ENCODE measurements at places on chromosomes 13 and 19.
A peak's percentile ranks its signal among the peaks of the same experiment; 100 is the strongest.

DNA sequence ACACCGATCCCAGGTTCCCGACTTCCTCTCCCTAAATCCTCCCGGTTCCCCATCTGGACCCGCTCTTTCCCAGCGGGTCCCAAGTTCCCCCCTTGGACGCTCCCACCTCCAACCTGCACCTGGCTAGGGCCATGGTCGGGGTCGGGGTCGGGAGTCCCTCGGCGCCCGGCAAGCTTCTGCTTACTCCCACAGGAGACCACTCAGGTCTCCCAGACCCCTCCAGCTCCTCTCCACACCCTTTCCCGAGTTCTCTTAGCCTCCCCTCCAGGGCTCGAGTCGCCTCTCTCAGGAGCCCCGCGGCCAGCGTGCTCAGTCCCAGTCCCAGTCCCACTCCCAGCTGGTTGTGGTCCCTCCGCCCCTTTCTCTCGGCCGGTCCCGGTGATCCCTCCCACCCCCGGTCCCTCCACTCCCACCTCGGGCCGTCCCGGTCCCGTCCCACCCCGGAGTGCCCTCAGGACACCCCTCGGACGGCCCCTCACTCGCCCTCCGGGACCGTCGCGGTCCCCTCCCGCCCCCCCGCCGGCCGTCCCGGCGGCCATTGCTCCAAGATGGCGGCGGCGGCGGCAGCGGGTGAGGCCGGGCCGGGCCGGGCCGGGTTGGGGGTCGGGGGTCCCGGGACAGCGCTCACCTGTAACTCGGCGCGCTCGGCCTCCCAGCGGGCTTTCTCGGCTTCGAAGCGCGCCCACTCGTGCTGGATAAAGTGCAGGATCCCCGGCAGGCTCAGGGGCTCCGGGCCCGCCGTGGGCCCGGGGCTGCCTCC, at the start of gene FKRP:
FKRP (plus strand) TSS at position 537 of the 760 bp plus-strand sequence. CDS start 9,394 bp downstream, outside the sequence.
- DNase-seq = peak; percentile 50

- DNase-seq = no peak
These were observed 17.6 kb upstream of the POSTN start for GRCh38 chr13:37616131-37616530.

DNA sequence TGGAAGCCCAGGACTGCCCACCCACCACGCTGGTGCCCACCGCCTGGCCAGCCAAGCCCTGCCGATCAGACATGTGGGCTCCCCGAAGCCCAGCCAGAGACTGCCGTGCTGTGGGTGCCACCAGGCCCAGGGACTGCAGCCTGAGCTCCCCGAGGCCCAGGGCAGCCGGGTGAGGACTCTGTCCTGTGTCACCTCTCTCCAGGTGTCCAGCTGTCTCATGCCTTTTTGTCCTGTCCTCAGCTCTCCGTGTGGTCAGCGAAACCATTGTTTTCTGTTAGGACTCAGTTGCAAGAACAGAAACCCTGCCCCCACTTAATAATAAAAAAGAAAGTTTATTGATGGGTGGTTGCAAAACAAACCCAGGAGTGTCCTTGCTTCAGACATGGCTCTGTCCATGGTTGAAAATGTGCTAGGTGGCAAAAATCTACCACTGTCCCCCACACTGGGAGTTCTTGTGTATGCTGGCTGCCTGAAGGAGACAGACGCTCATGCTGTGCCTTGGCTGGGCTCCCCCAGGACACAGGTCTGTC, 9.9 kb downstream of the PLEKHF1 start:
- no peak for DNase-seq

DNA sequence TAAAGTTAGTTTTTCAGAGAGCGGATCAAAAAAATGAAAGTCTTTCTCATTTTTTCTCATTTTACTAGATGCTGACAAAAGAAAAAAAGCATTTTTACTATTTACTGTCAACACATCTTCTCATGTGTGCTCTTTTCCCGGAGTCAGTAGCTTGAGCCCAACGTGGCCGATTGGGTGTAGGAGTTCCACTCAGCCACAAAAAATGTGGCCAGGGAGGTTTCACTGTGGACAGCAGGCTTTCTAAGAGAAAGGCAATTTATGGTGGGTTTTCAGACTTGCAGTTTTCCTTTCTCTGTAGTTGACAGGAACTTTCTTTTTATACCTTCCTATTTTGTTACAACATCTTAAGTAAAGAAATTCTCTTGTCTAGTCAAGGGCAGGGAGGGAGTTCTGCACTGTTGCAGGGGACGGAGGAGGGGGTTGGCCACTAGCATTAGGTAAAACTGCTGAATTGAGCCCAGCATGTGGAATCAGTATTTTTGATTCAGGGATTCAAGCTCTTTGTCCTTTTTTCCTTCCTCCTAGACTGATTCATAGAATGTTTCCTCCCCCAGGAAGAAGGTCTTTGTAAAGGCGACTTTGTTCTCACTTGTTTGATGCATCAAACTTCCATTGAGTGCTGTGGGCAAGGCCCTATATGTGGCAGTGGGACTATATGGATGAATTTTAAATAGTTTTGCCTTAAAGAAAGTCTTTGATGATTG, 123.1 kb downstream of the B3GLCT start:
- no peak for DNase-seq

DNA sequence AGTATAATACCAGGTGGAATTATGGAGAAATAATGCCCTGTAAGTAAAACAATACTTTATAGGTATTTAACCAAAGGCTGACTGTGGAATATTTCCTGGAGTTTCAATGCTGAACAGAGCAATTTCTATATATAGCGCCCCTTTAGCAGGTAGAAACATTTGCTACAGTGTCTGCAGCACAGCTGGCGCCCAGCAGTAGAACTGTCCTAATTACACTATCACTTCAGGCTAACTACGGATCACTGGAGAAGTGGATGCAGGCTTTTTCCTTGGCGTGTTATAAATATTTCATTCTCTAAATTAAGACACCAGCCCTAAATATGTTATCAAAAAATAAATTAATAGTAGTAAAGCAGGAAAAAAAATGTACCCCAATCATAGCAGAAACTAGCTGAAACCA, 3.1 kb downstream of the SHISA2 start:
- no peak for DNase-seq

DNA sequence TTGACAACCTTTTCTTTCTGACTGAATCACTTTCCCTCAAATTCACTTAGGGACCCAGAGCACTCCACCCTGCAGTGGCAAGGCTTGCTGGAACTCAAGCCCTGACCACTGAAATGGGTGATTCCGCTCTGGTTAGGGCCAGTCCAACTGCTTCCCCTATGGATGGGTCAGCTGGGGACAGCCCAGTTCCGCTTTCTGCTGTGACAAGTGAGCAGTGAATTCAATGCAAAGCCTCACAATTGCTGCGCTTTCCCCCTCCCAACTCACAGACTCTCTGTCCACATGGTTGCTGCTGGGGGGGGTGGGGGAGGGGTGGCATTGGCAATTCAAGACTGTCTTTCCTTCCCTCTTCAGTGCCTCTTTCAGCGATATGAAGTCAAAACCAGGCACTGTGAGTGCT, 18.7 kb downstream of the CD70 start:
- no peak for DNase-seq

DNA sequence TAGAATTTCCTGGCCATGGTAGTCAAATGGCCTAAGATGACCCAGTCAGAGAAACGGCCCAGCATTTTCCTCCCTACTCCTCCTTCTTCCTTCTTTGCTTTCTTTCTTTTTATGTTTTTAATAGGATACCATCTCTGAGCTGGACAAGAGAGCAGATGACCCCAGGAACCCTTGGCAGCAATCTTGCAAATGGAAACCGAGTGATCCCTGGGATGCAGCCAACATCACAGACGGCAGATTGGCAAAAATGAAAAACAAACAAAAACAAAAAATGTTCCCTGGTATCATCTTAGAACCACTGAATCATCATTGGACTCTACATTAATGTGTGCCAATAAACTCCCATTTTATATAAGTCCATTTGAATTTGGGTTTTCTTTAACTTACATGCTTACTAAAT, 424.4 kb downstream of the FGF14 start:
- DNase-seq = no peak

GRCh38 chr13:30584051-30584731, 33.5 kb upstream of the USPL1 start:
- no peak for DNase-seq

- no peak for DNase-seq
These were observed 10.9 kb downstream of the ZNF549 start for GRCh38 chr19:57537953-57538547.

GRCh38 chr19:40726279-40726678, 9.4 kb downstream of the ITPKC start:
- DNase-seq = no peak

- no peak for DNase-seq
These were observed 2.7 kb upstream of the RSPH6A start for GRCh38 chr19:45817725-45818301.

DNA sequence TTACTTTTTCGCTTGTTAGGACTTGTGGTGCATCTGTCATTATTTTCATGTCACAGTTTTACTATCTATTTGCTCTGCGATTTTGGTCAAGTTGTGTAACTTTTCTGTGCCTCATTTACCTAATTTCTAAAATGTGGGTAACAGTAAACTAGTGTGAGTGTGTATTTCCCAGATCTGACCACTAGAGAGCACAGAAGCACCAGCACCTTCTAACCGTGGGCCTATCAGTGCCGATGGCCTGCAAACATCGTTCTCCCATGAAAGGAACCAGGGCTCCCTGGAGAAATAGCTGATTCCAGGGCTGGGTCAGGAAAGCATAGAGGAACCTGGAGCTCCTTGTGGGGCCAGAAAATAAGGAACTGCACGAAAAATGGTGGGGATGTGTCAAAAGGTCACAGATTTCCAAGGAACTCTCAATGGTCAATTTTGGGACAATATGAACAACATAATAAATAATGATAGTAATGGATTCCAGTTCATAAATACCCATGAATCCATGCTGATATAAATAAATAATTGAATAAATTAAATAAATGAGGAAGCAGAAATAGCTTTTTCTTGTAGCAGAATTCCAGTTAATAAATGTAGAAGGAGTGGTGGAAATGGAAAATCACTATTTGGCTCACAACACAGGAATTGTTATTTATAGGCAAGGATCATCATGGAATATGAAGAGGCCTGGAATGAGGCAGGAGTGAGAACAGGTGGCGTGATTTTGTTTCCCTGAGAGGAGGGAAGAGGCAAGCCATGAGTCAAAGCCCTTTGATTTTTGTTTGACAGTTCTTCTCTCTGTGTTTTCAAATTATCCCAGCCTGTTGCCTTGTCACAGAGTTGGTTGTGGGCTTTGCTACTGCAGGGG, 31.1 kb downstream of the CEACAM8 start:
- DNase-seq = no peak

DNA sequence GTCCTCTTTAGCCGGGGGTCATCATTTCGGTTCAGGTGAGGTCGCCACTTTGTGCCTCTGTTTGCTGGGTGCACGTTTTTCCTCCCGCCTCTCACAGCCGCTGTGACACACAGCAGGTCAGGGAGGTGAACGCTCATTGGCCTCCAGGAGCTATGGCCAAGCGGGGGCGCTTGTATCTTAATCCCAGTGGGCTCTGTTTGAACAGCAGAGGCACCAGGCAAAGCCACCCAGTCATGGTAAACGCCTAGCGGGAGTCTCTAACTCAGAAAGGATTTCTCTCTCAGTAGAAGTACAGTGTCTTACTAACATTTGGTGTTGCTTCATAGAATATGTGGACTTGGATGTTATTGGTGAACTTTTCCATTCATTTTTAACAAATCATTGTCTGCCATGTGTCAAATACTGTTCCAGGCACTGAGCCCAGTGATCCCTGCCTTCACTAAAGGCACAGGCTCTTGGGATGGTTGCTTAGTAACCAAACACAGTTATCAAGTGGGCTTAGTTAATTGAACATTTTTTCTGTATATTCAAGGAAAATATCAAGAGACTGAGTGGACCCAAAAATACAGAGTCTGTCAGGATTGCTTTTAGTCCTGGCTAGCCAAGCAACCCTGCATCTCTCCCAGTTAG, 186.7 kb downstream of the STK24 start:
- DNase-seq = no peak

DNA sequence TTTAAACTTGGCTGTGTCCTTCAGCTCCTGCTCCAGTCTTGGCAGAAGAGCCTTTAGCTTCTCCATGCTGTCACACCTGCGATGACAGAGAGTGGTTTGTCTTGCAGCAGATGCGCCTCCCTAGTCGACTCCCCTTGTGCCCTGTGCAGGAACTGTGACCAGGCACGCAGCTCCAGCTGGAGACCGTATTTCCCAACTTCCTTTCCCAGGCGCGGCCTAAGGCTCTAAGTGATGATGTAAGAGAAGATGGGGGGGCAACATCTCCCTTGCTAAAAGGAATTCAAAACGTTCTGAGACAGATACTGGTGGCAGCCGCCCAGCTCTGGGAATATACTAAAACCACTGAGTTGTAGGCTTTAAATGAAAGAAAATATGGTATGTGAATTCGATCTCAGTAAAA, 16.3 kb downstream of the DCUN1D2 start:
- no peak for DNase-seq

- DNase-seq = no peak
These were observed 76.8 kb downstream of the NUFIP1 start for GRCh38 chr13:44912278-44913016.

DNA sequence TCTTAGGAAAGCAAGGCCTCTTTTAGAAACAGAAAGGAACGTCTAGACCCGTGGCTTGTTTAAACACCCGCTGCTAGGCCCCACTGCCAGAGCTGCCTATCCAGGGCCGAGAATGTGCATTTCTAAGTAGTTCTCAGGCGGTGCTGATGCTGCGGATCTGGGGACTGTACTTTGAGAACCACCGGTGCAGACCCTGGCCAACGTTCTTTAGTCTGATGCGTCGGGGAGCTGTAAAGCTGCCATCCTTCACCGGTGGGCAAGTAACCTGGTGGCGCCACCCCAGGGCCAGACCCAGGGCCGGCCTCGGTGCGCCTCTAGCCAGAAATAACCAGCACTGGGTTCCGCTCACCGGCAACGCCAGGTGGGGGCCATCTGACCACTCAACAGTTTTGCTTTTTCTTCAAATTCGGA, 47.1 kb downstream of the TGDS start:
- peak; percentile 52 for DNase-seq

DNA sequence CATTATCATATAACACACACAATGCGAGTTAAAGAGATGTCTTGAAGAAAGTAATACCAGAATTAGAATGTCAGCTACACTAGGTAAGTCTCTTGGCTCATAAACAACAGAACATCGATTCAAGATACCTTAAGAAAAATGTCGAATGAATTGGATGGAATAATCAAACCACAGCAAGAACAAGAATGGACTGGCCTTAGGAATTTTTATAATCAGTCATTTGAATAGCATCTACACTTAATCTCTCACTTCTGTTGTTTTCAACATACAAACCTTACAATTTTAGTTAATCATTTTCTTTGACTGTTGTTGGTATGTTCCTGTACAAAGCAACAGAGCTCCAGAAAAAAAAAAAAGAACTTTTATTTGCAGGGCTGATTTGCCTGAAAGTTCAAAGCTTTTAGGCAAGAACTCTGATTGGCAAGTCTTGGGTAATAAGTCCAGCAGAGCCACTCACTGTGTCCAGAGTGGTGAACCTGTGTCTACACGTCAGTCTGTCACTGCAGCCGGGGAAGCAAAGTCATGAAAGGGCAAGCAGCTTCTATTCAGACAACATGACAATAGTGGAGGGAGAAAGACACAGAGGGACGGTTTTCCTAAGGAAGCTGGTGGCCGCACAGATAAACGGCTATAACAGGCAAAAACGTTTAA, 1026.1 kb upstream of the MIR17HG start:
- DNase-seq = no peak

- no peak for DNase-seq
These were observed at the start of gene TMTC4 for GRCh38 chr13:100674572-100674871. TMTC4 (minus strand) TSS chr13:100674795; CDS start chr13:100670362, 4,433 bp downstream.

Data from activated CD4-positive, alpha-beta T cell treated with anti-CD3 and anti-CD28 coated beads for 4 hours (primary cell).